ENCODE measurements at places on chromosomes 16 and 17.

- DNase-seq, result no peak
Observed at GRCh38 chr17:60354223-60354622, 37.7 kb downstream of the USP32 start.

- DNase-seq, result peak; percentile 51
Observed at GRCh38 chr16:27326738-27327585, 13.2 kb downstream of the IL4R start.

- DNase-seq, result no peak
Observed at GRCh38 chr17:70521821-70522256, 352.5 kb downstream of the KCNJ2 start.

DNA sequence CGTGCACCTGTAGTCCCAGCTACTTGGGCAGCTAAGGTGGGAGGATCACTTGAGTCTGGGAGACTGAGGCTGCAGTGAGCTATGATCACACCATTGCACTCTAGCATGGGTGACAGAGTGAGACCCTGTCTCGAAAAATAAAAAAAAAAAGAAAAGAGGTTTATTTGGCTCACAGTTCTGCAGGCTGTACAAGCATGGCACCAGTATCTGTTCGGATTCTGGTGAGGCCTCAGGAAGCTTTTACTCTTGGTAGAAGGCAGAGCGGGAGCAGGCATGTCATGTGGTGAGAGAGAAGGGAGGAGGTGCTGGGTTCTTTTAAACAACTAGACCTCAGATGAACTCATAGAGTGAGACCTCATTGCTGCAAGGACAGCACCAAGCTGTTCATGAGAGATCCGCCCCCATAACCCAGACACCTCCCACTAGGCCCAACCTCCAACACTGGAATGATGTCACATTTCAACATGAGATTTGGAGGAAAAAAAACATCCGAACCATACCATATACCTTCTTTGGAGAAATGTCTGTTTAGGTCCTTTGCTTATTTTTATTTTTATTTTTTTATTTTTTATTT lies 10.3 kb upstream of the RMI2 start:
- DNase-seq, result no peak

DNA sequence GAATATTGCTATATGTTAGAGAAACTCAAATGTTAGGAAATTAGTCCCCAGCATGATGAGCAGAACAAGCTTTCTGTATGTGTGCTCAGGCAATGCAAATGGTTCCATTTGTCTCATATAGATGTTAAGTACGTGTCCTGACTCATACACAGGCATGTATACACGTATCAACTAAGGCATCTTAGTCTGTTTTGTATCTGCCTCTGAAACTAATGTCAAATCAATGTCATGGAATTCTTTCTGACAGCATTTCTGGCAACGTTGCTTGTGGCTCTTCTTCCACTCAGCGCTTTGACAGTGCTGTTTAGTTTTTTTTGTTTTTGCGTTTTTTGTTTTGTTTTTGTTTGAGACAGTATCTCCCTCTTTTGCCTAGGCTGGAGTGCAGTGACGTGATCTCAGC lies 111.9 kb downstream of the CNTNAP4 start:
- no peak for DNase-seq

All from stimulated activated CD4-positive, alpha-beta T cell treated with anti-CD3 and anti-CD28 coated beads, Interleukin-1b, Interleukin-23, amount 100 ng/mL, for 48 hours (primary cell).